GM13977 (cell line): ENCODE measurements at places on chromosomes 3 and 15.

GRCh38 chr3:88203642-88204055 is 53.9 kb downstream of the C3orf38 start:
- peak; percentile 48 for DNase-seq

- DNase-seq: no peak
Measured at GRCh38 chr3:152909180-152909883, 74.4 kb downstream of the P2RY1 start.

- DNase-seq: no peak
Measured at GRCh38 chr15:77333166-77333565, 86.7 kb downstream of the PEAK1 start.

DNA sequence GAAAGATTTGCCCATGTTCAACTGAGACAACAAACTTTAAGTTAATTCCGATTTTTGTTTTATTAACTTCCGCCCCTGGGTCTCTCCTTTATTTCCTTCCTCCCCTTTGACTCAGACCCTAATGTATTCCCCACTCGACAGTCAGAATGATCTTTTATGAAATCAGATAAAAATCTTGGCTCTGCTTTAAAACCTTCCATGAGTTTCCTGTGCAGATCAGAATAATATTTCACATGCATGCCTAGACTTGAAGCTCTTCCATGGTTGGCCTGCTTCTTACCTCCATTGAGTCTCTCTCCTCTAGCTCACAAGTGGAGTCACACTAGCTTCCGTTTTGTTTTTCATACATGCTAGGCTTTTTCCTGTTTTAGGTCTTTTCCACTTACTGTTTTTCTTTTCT is 116.8 kb upstream of the SPATA16 start:
- DNase-seq: no peak

GRCh38 chr3:58116161-58116955 is 94.4 kb downstream of the DNASE1L3 start:
- DNase-seq: peak; percentile 63

DNA sequence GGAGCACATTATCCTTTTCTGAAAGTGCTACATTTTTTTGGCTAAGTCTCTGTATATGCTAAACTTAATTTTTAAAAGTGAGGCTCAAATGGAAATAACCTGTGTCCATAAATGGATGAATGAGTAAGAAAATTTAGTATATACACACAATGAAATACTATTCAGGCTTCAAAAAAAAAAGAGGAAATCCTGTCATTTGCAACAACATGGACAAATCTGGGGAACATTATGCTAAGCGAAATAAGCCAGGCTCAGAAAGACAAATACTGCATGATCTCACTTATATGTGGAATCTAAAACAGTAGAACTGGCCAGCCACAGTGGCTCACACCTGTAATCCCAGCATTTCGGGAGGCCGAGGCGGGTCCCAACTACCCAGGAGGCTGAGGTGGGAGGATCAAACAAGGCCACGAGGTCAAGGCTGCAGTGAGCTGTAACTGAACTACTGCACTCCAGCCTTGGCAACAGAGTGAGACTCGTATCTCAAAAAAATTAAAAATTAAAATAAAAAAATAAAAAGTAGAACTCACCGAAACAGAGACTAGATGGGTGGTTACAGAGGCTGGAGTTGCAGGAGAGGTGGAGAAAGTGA is 25.8 kb downstream of the CCDC12 start:
- DNase-seq: no peak

DNA sequence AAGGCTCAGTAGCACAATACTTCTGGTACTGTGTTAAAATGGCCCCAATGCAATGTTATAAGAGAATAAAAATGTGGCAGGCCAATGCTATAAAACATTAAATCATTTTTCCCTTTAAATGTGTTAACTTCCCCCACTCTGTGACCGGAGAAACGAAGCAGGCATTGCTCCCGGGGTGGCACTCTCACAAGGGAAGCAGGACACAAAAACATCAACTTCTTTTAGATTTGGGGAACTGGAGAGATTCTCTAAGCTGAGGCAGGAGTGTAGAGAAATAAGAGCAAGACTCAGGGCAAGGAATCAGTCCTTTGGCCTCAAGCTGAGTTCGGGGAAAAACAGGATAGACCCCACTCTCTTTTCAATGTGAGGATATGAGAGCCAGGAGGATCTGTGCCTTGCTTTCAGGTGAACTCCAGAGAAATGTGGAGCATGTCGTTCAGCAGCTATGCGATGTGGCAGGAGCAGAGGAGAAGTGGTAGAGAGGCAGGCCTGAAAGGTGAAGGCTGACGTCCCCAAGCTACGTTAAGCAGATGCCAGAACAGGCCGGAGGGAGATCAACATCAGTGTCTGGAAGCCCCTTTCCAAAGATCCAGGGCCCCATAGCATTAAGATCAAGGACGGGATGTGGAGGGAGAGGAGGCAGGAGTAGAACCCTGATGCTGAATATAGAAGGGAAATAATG is 160.2 kb downstream of the PLD1 start:
- no peak for DNase-seq

- DNase-seq: no peak
Measured at GRCh38 chr3:36418296-36418695, 38.0 kb downstream of the STAC start.

DNA sequence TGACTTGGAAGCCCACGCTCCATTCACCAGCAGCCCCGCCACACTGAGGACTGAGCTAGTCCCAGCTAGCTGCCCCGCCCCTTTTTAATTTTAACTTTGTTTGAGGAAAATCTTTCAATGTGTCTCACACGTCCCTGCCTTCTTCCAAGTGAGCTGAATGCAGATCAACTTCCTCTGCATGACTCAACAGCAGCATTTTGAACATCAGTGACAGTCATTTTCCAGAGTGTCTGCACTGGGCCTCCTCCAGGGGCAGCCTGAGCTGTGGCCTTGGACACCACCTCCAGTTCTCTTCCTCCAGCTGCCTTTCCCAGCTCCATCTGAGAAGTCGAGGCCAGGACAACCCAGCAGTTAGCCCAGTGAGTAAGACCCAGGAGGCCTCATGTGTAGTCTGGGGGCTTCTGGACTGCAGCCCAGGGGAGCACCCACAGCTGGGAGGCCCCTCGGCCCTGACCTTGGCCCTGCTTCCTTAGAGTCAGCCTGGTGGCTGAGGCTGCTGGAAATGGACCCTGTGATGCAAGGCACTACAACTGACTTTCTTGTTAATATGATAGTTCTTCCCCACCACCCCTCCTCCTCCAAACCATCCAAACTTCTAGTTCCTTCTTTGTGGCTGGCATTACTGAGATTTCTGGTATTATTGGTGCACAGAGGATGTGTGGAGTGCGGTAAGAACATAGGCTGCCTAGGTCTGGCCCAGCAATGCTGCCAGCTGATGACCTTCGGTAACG is 21.4 kb upstream of the ESYT3 start:
- no peak for DNase-seq

GRCh38 chr15:69076756-69077155 is 62.3 kb downstream of the NOX5 start:
- DNase-seq: no peak

- no peak for DNase-seq
Measured at GRCh38 chr15:77596821-77597803, 35.6 kb downstream of the LINGO1 start.

GRCh38 chr3:34367521-34367920 is 569.1 kb downstream of the PDCD6IP start:
- no peak for DNase-seq

- DNase-seq: no peak
Measured at GRCh38 chr3:178504128-178504527, 32.1 kb upstream of the KCNMB2 start.

DNA sequence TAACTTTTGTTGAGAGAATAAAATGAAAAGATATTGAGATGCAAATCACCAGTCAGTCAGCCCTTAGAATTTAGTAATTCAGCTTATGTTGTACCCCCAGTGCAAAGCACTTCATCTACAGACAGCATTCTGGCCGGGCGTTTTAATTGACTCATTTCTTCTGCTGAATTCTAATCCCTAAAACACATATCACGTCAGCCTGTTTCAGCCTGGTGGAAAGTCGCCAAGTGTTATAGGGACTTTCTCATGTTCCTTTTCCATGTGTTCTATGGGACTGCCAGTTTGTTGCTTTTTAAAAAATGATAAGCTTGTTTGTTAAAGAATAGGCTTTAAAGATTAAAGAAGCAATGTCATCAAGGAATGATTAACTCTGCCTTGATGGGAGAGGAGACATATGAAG is 169.7 kb upstream of the BFSP2 start:
- no peak for DNase-seq

GRCh38 chr3:72820415-72820814 is 27.8 kb downstream of the SHQ1 start:
- no peak for DNase-seq

DNA sequence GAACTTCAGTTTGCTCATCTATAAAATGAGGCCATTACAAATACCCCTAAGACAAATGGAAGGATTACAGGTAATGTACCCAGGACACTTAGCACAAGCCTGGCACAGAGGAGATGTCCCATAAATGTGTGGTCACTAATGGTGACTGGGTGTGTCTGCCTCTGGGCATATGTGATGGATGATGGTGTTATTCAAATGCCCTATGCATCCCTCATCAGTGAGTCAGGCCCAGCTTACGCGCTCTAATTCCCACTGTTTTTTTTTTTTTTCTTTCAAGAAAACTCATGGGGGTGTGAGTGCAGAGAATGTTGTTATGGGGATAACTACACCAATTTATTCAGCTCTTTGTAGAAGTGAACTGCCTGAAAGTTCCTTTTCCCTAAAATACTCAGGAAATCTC is 23.6 kb upstream of the KIF23 start:
- no peak for DNase-seq

GRCh38 chr15:78148392-78149067 is 632 bp upstream of the IDH3A start:
- DNase-seq: no peak

GRCh38 chr3:48402281-48402732 is 27.6 kb downstream of the PLXNB1 start:
- no peak for DNase-seq

GRCh38 chr3:16794257-16794656 is 90.5 kb upstream of the PLCL2 start:
- DNase-seq: no peak

DNA sequence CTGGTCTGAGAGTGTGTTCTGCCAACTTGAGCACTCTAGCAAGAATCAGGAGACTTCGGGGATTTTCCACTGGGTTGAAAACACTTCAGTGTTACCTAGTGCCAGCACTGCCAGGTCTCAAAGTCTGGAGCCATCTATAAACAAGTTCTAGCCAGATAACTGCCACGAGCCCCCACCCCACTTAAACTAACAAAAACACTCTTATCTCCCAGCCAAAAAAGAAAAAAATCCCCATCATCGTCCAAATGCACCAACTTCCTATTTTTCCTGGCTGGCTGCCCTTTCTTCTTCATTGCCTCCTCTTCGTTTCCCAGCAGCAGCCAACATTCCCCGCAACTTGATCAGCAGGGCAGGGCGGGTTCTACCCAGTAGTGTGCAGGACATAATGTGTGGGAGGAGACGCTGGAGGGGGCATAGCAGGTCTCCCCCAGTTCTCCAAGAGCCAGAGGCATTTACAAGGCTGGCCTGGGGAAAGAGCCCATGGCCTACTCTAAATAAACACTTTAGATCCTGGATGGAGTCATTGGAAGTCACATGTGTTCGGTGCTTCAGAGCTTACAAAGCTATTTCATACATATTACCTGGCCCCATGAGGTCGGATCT is 29.5 kb downstream of the C2CD4B start:
- DNase-seq: no peak
